Activated CD4-positive, alpha-beta T cell treated with anti-CD3 and anti-CD28 coated beads for 4 hours (primary cell): ENCODE measurements at places on chromosomes 2 and 18.

DNA sequence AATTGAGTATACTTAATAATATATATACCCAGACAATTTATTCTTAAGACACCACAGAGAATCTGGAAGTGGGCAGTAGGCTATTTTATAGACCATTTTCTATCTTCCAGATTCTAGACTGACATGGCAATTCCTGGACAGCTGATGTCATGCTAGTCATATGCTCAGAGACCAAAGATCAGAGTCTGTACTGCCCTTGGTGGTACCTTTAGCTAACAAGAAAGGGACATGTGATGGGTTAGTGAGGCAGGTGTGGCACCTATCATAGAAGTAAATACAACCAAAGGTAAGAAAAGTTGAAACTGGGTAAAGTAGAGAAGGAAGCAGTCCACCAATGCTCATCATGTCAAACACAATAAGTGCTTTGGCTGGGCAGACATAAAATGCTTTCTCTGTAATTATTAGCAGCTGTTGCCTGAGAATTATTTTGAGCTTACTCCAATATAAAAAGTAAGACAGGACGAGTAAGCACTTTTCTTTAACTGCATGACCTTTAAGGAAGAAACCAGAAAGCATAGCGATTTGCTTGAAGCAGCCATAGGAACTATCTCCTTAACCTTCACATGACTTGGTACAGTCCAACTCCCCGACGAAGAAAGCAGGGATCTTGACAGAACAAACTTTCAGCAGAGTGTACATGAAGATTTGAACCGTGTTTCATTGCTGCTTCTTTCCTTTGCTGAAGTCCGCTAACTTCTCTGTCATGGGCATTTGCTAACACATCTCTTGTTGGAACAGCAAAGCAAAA lies 47.1 kb downstream of the SLC40A1 start:
- DNase-seq = no peak

- no peak for DNase-seq
Observed at GRCh38 chr18:78969574-78970315, 9.9 kb upstream of the SALL3 start.

- no peak for DNase-seq
Observed at GRCh38 chr2:16666449-16666801, 791 bp upstream of the CYRIA start.

GRCh38 chr2:214450118-214450894 lies 39.5 kb downstream of the VWC2L start:
- DNase-seq = no peak

DNA sequence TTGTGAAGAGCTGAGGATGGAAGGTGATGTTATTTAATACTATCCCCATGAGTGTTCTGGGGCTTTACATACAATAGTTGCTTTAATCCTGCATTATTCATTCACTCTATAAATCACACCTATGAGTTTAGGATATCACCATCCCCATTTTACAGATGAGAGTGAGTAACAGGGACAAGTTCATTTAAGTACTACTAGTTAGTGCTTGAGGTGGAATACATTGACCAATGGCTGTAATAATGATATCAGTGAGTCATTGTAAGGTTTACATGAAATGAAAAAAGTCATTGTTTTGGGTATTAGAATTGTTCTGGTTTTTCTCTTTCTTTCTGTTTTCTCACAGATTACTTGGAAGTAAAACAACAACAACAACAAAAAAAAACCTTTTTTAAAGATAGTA lies 42.5 kb downstream of the TANC1 start:
- DNase-seq = no peak

DNA sequence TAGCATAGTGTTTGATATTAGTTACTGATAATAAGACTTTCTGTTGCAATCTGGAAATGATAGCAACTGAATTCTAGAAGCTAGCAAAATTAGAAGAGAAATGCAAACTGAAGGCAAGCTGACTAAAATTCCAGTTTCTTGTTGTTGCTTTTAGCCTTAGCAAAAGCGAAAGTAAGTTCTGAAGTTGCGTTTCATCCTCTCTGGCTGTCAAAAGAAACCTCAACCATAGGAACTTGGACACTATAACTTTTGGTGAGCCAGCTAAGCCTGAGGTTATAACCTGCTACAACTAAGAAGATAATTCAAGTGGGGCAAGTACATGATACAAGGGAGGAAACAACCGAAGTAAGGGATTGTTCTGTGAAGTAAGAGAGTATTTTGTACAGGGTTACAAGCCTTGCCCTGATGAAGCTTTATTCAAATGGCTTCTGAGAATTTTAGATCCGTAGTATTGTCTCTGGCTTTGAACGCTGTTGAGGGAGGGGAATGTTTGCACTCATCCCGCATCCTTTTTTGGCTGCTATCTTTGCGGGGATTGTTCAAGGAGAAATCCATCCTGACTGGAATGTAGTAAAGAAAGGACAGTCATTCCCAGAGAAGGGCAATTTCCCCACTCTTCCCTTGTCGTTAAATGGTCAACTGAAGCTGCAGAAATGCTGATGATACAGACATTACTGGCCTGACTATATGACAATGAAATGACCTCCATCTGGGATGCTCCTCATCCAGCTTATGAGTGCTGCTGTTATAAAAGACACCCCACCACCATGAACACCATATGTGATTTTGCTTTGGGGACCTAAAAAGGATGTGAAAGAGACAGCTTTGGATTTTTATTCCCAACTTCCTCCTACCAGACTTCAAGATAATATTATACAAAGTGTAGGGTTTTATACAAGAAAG lies 7.0 kb upstream of the TMX3 start:
- DNase-seq = no peak

DNA sequence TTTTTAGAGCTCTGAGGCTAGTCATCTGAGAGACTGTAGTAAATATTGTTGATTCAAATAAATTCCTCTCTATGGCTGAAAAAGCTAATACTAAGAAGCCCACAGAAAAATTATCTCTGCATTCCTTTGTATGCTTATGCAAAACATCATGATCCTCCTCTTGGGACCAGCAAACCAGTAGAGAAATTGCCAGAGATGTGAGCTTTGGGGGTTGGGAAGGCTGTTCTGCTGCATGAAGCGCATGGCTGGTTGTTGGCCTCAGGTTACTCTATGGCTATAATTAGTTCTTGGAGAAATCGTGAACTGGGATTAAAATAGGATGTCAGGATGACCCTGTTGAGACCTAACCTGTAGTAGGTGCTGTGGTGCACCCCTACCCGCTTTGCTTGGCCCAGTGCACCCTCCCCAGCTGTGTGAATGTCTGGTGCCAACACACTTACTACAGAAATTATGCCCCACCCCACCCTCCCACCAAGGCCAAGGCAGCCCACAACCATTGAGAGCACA lies 35.5 kb upstream of the C1D start:
- no peak for DNase-seq

GRCh38 chr2:138787053-138787666 lies 7.0 kb upstream of the NXPH2 start:
- no peak for DNase-seq

DNA sequence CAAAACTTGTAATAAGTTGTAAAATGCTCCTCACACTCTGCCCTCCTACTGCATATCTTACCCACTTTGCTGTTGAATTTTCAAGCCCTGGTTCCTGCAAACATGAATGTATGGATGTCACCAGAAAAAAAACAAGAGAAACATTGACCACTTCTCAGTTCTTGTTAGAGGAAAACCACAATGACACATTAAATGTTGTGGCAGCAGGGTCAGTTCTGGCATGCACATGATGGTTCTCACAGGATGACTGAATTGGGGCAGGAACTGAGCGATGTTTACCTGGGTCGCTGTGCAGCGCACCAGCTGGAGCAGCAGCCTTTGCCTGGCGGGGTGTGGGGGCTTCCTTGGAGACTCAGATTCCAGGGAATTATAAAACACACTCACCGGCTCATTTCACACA lies 14.0 kb upstream of the PRKCE start:
- DNase-seq = no peak

DNA sequence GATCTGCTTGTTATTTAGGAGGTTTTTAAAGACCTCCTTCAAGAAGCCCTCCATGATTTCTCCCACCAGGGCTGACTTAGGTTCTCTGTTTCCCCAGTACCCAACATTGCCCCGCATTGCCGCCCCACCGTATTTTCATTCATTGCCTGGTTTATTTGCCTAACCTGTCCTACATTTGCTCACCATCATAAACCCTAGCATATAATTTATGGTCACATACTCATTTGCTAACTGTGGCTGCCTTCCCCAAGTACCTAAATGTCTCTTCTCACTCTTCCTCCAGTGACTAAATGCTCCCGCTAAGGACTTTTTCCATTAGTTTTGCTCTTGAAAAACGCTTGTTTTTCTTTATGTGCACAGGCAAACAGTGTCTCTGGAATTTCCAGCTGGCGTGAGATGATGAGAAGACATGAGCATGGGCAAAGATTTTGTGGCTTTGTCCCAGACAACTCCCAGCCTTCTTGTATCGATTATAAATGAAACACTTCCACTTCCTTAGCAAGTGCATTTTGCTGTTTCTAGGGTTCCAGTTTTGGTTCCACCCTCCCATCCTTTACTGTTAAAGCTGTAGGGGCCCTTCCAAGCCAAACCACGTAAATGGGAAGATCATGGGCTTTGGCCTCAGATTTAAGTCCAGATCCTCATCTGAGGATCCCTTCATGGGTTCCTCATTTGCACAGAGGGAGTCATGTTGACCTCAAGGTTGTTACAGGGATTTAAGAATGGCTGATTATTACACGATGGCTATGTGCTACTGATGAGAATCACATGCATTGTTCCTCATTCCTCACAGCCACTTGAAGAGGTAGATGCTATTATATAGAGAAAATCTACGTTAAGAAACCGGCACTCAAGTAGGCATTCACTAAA lies 21.0 kb upstream of the ARMC9 start:
- DNase-seq = no peak

DNA sequence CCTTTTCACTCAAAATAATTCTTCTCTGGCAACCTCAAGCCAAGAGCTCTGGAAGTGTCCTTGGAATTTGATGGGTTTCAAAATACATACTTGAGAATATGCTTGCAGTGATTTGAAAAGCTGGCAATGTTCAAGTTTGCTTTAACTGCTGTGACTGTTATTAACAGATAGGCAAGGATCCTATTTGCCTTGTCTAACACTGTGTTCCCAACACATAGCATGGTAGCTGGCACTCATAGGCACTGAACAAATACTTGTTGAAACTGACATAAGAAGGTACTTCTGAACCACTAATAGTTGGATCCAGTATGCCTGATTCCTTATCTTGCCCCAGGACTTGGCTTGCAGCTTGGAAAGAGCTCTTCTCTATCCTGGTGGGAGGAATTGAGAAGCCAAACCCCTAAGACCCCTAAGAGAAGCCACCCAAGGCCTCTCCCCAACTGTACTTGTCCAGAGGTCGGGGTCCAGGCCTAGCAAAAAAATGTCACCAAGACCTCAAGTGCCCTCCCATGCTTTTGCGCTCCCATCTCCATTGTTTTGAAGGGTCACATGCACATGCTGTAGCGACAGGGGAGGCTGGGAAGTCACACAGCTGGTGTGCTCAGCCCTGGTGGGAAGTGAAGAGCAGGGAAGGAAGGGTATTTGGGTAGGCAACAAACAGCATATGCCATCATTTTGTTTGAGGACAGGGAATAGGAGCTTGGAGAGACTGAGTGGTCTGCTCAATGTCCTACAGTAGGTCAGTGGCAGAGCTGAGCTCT lies 118.4 kb upstream of the HAAO start:
- no peak for DNase-seq

- no peak for DNase-seq
Observed at GRCh38 chr18:52242711-52243110, 97.3 kb upstream of the DCC start.

DNA sequence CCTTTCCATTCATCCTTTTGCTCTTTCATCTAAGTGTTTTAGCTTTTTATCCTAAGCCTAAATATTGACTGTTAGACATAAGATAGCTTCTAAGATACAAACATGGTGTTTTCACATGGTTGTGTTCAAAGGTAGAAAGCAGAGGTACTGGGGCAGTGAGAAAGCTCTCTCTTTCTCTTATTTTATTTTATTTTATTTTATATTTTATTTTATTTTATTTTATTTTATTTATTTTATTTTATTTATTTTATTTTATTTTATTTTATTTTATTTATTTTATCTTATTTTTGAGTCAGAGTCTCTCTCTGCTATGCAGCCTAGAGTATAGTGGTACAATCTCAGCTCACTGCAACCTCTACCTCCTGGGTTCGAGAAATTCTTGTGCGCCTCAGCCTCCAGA lies 287.2 kb downstream of the IKZF2 start:
- no peak for DNase-seq

- no peak for DNase-seq
Observed at GRCh38 chr2:71784734-71785511, 331.6 kb downstream of the DYSF start.

DNA sequence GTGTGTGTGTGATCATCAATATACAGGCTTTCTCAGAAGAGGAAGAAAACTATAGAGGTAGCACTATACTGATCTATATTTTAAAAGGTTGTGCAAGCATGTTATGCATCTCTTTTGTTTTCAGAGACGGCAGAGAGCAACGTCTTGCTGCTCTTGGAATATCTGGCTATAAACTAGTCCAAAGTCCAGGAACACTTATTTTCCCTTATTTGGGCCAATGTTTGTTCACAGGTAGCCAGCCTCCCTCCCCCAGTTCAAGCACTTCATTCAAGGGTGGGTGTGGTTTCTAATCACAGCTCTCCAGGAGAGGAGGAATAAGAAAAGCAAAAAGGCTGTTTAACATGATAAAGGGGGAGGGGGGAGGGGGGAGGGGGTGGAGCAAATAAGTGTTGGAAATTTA lies 4.2 kb downstream of the FZD5 start:
- DNase-seq = no peak
